Non-pigmented ciliary epithelial cell (primary cell): ENCODE measurements at places on chromosomes 13 and 19.

- DNase-seq: no peak
These were observed 86.3 kb downstream of the LRCH1 start for GRCh38 chr13:46639033-46639981.

DNA sequence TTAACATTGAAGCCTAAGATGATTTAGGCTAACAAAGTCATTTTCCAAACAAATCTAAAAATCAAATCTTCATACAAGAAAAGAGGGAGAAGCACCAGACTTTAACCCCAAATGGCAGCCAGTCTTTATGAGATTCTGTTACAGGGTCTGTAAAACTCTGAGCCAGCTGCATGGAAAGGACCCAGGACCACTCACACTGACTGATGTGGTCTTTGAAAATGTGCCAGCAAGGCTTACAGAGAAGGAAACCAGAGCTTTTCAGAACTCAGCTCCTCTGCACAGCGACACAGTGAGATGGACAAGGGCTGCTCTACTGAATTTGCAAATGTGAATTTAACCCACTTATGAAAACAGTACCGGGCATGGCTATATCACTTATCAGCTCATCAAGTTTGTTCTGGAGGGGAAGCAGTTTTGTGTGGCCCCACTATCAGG, 98.8 kb upstream of the SERP2 start:
- no peak for DNase-seq

GRCh38 chr13:77184455-77184854, 142.4 kb downstream of the MYCBP2 start:
- DNase-seq: no peak

DNA sequence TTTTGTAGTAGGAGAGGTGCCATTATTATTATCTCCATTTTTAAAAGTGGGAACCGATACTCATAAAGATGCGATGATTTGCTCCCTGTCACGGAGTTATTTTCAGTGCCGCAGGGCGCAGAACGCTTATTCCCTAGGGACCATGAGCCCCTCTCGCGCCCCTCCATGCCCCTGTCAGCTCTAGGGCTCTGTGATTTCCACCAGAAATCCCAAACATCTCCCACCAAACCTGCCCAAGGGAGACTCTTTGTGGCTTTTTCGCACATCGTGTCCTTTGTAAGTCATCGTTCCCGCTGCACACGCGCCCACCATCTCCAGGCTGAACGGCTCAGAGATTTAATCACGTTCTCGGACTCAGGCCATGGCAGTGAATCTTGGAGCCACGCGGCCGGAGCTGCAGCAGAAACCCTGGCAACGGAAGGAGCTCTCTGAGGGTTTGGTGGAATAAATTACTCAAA, 105.1 kb downstream of the DNAJC15 start:
- no peak for DNase-seq

DNA sequence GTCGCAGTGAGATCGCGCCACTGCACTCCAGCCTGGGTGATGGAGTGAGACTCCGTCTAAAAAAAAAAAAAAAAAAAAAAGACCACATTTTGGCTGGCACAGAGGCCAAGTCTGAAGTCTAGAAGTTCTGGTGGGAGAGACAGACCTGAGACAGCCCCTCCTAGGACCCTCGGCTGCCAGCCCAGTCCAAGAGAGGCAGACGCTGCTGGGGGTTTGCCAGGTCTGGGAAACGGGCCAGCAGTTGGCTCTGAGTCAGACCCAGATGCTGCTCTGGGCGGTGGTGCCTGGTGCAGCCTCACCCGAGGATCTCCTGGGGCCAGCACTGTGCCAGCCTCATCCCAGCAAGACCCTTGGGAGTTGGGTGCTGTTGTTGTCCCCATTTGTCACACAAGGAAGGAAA, 5.8 kb downstream of the FCHO1 start:
- no peak for DNase-seq

DNA sequence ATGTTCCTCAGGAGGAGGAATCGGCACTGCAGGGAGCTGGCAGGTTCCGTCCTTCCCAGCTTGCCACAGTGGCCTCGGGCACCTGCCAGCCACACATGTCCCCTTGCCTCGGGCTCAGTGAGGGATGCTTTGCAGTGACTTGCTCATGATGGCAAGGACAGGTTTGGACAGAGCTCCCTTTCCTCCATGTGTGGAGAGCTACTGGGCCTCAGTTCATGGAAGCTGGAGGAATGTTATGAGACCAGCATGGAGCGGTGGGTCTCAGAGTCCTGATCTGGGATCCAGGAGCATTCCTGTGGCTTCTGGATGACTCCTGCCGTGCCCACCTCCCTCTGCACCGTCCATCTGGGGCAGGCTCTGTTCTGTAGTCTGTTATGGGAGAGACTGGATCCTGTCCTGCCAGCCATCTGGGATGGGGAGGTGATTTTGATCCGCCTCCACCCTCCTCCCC, 59.2 kb downstream of the SIPA1L3 start:
- no peak for DNase-seq

- DNase-seq: no peak
These were observed 7.7 kb downstream of the ATP4B start for GRCh38 chr13:113650275-113650674.

DNA sequence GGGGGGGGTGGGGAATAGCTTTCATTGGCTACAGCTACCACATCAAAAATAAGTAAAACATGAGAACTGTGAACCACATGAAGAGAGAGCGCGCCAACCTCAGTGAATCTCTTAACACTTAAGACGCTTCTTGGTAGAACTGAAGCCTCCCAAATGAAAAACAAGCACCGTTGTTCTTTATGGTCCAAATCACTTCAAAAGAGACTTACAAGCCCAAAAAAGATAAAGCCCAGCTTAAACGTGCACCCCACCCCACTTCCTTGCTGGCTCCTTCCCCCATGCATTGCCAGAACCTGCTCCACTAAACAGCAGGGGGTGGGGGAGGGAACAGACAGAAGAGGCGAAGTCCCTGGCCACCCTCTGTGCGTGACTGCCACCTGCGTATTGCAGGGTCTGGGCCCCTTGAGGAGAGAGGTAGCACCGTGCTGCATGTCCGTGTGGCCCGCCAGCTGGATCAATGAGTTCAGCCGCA, 479.1 kb downstream of the FOXO1 start:
- DNase-seq: no peak

DNA sequence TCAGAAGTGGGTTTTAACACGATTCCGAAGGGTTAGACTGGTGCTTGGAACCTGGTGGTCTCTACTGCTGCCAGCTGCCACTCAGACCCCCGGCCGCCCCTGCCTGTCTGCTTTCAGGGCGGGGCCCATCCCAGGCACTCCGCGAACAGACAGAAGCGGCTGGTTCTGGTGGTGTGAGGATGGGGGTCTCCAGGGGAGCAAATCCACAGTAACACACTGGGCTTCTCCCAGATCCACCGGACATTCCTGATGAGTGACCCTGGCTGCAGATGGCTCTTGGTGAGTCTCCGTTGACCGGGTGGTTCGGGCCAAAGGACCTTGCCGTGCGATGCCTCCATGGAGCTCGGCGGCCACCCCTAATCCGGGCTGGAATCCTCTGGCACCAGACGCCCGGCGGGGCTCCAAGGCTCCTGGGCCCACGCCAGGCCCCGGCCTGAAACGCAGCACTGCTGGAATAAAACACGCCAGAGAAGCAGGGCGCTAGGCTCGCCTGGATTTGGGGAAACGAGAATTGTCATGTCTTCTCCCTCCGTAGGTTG, 2.1 kb upstream of the PTBP1 start:
- no peak for DNase-seq

DNA sequence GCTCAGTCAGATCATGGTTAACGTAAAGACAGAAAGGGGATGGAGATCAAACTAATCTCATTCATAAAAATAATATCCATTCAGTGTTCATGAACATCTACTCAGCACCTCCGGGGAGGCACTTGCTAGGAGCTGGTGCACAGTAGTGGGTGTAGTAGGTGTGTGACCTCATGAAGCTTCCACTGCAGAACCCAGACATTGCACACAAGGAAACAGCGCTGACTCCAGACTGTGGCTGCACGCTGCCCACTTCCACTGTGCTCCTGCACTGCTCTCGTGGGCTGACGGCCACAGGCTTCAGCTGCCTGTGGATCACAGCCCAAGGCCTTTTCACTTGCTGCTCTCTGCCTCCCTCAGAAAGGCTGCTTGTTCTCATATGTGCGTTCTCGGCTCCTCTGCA, 214.4 kb upstream of the ZNF507 start:
- DNase-seq: no peak
